ENCODE measurements at places on chromosomes 3 and 15.

DNA sequence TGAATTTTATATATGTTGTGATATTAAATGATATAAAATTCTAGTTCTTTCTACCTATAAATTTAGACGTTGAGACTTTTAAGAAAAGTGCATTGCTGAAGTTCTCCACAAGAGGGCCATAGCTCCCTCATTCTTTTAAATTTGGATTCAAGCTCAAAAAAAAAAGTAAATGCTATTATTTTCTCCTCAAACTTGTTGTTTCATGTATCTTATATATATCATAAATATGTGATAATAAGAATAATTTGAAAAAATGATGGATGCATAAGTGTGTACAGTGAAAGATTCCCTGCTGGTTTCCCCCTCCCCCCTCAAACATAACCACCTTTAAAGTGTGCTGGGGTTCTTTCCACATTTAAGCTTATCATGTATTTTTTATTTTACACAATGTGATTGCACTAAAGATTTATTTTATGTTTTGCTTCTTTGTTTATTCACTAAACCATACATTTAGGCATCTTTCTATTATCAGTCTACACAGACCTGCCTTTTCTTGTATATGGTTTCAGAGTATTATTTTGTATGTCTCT, 769.4 kb upstream of the GOLIM4 start:
- no peak for DNase-seq

DNA sequence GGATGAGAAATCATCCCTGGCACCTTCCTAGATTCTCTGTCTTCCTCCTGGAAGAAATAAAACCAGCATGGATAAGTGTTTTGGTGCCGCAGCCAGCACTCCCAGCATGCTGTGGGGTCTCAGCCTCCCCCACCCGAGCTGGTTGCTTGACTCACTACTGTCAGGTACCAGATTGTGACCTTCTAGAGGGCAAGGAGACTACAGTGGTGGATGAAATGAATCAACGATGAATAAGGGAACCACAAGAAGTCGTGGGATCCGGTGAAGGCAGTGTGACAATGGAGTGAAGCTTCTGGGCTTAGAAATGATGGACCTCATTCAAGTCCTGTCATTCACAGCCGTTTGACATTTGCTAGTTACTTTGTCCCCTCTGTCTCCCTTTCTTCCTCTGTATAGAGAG, 50.2 kb upstream of the SLCO3A1 start:
- no peak for DNase-seq

DNA sequence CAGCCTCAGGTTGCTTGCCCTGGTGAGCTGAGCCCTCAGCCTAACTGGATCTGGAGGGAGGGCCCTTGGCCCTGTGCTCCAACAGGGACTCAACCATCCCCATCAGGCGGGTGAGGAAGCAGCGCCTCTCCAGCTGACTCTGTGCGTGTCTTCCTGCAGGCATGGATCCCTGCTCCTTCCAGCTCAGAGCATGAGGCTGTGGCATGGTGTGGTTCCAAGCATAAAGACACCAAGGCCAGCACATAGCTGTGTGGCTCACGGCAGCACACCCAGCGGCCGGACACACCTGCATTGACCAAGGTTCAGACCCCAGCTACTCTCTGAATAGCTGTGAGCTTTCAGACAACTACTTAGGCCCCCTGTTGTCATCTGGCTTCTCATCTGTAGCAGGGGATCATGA, 131.0 kb upstream of the PLXNA1 start:
- DNase-seq: no peak

DNA sequence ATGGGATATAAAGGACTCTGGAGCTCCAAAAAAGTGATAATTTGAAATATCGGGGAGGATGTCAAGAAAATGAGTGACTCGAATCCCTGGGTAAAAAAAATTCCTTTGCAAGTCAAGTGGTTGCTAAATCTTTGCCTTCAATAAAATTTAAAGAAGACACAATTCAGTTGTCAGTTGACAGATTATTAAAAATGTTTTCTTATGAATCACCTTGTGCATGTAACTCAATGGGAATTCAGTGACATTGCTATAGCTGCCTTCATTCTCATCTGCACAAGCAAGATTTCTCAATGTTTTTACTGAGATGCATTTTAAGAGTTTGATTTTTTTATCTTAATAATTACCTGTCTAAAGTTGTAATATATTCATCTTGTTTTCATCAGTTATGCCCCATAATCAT, 264.0 kb upstream of the IL12A start:
- DNase-seq: no peak

DNA sequence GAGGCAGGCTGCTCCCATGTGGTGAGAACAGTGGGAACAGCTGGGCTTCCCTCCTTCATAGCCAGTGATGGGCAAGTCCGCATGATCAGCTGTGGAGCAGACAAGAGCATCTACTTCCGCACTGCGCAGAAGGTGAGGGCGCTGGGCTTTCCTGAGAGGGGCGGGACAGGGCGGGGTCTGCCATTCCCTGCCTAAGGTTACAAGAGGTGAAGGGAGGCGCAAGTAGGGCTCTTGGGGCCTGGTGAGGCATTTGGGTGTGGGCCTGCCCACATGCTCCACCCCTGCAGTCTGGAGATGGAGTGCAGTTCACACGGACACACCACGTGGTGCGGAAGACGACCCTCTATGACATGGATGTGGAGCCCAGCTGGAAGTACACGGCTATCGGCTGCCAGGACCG, 10.6 kb upstream of the JMJD7 start:
- no peak for DNase-seq

DNA sequence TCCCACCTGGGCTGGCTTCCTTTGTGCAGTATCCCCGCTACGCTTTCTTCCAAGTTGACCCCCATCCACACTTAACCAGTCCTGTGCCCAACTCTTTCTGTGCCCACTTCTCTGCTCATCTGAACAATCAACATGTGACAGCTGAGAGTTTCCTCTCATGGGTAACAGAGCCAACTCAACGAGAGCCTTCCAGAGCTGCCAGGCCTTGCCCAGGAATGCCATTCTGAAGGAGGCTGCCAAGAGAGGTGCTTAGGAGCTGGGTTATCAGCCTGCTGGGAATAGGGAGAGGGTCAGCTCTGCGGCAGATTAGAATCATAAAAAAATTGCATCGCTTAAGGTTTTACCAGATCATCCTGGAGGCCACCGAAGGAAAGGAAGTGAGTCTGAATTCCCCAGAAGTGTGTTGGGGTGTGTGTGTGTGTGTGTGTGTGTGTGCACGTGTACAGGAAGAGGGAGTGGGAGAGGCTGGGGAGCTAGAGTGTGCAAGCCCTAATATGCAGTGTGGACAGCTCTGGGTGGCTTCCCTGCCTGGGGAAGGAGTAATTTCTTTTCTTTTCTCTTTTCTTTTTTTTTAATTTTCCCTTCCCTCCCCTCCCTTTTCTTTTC, 66.7 kb downstream of the ITGA11 start:
- DNase-seq: no peak

DNA sequence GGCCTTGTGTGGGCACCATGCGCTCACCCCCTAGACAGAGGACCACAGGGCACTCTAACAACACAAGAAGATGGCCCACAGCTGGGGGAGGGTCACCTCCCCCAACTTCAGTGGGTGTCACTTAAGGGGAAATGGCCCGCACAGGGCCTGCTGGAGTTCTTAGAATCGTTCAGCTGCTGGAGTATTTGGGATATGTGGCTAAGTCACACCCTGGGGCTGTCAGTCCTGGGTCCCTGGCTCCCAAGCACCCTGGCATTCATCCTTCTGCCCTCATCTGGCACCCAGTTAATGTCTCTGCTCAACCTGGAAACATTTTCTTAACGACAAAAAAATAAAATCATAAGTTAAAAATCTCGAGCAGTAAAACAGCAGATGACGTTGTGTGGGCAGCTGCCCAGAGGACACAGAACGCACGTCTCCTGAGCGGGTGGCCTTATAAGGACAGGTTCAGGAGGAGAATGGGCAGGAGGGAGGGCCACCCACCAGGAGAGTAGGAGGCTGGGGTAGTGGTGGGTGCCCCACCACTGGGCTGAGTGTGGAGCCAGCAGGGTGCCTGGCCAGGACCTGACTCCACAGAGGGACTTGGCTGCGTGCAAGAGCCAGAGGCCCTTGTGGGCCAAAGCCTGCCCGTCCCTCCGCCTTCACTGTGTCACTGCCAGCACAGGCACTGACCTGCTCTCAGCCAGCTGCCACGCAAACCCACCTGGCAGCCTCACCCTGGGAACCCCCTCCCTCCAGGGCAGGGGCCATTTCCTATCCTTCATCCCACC, 11.5 kb downstream of the KBTBD13 start:
- no peak for DNase-seq

- DNase-seq: no peak
Measured at GRCh38 chr3:72590732-72591221, 257.5 kb downstream of the SHQ1 start.

DNA sequence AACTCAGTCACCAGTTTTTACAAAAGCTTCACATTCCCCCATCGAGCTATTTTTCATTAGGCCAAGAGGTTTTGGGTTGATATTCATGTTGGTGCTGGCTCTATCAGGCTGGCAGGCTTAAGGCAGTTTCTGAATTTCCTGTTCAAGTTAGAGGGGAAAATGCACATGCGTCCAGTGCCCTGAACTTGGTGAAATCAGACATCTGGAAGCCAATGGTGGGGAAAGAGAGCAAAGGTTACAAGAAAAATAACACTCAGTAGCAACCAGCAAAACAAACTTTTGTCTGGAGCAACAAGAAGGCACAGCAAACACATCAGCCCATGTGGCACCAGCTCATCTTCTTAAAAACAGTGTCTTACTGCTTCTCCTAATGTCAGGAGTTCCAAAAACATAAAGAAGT, 155.6 kb upstream of the TSC22D2 start:
- no peak for DNase-seq

GRCh38 chr15:78308422-78309032, 9.1 kb upstream of the SKIC8 start:
- DNase-seq: no peak

- peak; percentile 19 for DNase-seq
Measured at GRCh38 chr15:40941528-40942336, 11.5 kb upstream of the CHAC1 start.

DNA sequence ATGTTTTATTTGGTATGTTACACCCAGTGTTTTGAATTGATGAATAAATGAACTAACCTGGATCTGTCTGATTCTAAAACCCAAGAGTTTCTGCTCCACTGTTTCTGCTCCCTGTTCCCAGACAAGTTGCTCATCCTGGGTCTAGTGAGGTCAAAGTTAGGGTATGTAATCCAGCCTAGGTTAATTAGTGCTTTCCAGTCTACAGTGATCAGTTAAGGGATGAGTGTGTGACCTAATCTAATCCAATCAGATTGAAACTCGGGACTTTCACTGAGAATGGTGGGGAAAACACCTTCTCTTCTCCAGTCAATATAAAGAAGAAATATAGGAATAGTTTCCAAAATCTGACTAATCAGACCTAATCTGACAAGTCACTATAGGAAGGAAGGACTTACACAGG, 27.8 kb upstream of the RHCG start:
- DNase-seq: no peak

DNA sequence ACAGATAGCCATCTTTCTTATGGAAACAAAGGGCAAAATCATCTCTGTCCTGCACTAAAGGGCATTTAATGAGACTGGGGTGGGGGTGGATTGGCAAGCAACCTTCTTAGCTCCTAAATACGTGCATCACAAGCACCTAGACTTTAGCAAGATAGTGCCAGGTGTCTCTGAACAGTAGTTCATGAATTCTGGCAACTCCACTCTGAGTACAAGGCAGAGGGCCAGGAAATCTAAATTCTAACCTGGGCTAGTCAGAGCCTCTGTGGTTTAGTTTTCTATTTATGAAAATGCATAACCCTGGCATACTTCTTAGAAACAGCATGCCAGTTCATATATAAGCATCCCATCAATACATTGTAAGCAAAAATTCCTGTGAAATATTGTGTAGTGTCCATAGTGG, 788.5 kb downstream of the MCTP2 start:
- DNase-seq: no peak

DNA sequence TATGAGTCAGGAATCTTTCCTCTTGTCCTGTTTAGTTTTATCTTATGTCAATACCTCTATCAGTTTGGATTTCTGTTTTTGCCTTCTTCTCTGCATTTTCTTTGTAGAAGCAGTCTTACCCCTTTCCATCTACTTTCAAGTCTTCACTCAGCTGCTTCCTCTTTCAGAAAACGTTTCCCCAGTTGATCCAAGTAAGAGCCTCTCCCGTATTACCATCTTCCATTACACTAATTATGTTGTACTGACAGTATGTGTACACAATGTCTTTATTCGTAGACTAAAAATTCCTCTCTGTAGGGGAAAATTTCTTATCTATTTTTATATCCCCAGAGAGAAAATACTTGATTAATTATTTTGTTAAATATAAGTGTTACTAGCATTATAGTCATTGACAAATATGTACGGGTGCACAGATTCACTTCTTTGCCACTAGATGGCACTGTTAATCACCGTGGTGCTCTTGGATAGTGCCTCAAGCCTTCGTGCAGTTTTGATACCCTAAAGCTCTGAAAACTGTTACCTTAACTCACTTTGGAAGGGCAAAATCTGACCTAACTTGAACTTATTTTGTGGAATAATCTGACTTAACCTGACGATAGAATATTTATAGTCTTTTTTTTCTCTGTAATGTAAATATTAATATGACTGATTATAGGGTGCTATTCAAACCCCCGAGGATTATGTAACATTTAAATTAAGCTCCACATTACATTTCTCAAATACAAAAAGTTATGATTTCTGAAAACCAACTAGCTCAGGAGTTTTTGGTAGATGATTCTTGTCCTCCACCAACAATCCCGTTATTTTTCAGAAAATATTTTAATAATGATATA, 74.2 kb upstream of the POU1F1 start:
- DNase-seq: no peak

DNA sequence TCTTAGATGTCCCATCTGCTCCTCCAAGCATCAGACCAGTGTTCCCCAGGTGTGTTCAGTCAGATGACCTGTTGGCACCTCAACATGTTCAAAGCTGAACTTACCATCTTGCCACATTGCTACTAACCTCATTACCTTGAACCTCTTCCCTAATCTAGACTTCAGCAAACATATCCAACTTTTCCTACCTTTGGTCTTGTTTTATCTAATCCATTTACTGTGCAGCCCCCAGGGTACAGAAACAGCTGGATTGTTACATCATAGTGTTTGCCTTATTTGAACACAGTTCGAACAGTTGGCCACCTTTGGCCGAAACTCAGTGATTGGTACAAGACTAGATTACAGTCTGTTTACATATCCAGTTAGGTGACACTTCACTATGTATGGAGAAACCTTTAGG, 36.1 kb upstream of the MCF2L2 start:
- no peak for DNase-seq

Measured in NCI-H187 (cell line).